ENCODE measurements at places on chromosomes 6 and 20. TPM values are rescaled to one million over a fixed set of nuclear protein-coding genes. Genes with fewer than 3 reads are reported as not detected.

GRCh38 chr6:150334790-150335783 lies 33.7 kb upstream of the IYD start:
- DNase-seq = peak; percentile 41

The SLA2 gene
- 1.6 TPM for polyA plus RNA-seq

DNA sequence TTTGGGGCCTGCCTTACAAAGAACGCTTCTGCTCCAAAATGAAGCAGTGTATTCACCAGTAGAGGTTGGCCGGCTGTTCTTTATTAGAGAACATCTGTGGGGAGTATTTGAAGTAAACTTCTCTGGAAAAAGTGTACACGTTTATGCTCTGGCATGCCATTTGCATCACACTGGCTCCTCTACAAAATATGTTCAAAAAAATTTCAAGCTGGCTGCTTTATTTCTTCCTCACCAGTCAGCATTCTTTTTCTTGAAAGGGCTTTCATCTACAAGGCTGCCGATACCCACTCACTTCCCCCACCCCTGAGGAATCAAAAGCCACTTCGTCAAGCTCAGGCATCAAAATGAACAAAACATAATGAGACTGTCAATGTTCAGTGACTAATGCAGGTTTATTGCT lies 294.1 kb downstream of the TFAP2B start:
- no peak for DNase-seq

GRCh38 chr20:37977786-37978185 lies 55.5 kb downstream of the TTI1 start:
- DNase-seq = no peak

DNA sequence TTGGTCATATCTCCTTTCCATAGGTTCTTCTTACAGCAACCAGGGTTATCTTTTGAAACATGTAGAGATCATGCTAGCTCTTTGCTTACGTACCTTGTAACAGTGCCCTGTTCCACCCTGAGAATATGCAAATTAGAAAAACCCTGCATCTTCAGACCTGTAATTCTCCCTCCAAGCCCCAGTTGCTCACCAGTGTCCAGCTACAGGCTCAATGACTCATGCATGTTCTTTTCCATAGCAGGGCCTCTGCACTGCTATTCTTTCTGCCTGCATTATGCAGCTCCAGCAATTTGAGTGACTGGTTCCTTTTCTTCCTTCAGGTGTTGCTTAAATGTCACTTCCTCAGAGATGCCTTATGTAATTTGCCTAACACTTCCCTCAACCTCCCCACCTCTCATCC lies 636.2 kb downstream of the KHDRBS2 start:
- DNase-seq = no peak

Data from large intestine (tissue), 12 donors.